ENCODE measurements at places on chromosomes 3 and 15.

DNA sequence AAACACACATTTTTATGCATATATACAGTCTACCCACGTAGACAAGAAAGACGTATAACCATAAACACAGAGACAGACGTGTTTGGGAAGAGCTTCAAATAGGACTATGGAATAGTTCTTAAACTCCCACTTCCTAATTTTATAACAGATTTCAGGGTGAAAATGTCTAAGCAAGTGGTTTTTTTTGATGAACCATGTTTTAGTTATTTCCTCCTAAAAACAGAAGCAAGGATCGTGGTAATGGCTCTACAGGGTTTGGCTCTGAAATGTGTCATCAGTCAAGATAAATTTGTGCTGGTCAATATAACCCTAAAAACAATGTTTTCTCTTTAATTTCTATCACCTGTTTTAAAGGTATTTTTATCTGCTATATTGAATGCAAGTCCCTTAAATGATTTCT, 58.2 kb downstream of the FMN1 start:
- DNase-seq, result no peak

DNA sequence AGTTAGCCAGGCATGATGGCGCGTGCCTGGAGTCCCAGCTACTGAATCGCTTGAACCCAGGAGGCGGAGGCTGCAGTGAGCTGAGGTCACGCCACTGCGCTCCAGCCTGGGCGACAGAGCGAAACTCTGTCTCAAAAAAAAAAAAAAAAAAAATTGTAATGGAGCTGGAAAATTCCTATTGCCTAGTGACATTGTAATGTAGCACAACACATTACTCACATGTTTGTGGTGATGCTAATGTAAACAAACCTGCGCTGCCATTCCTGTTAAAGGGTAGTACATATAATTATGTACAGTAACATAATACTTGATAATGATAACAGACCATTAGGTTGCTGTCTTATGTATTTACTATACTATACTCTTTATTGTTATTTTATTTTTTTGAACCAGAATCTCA, 39.1 kb downstream of the KNL1 start:
- DNase-seq, result no peak

DNA sequence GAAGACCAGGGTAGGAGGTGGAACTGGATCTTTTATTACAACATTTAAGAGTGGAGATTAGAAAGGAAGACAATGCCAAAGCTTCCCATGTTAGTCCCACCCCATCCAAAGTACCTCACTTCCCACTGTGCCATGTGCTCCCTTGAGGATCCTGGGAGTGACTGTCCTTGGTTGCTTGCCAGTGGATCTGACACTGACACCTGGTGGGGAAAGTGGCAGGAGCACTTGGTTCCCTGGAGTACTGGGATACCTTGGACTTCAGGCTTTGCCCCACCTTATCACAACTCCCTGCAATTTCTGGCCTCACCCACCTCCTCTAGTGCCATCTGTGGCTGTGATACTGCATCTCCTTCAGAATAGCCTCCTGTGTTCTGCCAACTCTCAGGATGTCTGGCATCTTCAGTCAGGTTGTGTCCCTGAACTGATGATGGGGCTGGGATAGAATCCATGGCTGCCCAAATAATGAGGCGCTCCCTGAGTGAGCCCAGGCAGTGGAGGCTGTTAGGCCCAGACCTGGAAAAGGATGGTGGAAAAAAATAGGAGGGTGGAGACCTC, 1.3 kb downstream of the ELL3 start:
- peak; percentile 57 for DNase-seq

DNA sequence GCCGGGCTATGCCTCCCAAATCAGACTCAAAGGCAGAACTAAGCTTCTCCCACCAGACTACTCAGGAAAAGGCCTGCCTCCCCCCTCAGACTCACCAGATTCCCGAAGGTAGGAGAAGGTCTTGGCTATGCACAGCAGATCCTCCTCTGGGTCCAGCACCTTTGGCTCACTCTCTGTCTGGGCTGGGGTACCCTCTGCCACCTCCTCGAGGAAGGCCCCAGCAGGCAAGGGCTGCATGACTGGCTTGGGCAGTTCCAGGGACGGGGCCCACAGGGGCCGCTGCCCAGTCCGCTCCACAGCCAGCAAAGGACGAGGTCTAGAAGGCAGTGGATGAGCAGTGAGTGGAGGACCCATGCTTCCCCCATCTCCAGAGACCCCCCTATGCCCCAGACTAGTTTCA, 3.3 kb downstream of the CISH start:
- no peak for DNase-seq

- DNase-seq, result peak; percentile 44
Measured at GRCh38 chr3:53493963-53494791, at the start of gene CACNA1D. Gene CACNA1D, plus strand, starts transcription at chr3:53494611. Its CDS starts 556 bp downstream, at chr3:53495167.

GRCh38 chr3:50089609-50089945, 858 bp downstream of the RBM5 start:
- no peak for DNase-seq

- DNase-seq, result no peak
Measured at GRCh38 chr3:146050691-146051090, 110.3 kb downstream of the PLOD2 start.

DNA sequence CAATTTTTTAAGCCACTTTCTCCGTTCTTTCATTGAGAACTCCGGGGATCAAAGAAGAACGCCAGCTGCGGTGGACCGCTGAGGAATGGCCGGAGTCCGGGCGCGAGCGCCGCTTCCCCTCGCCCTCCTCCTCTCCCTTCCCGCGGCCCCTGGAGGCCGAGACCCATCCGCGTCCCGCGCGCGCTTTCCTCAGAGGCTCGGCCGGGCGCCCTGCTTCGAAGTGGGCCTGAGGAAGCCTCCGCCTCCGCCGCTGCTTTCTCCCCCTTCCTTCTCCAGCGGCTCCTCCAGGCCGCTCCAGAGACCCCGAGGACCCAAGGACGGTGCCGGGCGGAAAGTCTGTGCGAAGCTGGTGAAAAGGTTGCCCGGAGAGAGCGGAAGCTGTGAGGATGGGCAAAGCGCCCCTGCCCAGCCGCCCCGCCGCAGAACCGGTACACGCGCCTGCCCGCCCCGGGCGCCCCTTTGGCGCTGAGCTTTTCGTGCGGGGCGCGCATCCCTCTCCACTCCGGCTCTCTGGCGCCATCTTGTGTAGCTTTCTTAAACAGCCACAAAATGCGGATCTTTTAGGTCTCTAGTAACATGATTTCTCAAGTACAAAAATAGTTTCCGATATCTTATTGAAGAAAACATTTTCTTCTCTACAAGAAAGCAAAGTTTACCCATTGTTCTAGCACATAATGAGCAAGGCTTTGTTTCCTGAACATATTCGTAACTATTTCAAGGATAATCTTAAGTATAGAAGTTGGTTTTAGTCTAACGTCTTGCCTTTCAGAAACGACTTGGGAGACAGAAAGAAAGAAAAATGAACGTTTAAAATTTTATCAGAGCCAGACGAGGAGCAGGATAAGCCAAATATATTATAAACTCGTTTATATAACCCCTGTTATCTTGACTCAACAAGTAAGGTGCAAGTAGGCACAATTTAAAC, 59.2 kb upstream of the FAM174B start:
- DNase-seq, result peak; percentile 66

DNA sequence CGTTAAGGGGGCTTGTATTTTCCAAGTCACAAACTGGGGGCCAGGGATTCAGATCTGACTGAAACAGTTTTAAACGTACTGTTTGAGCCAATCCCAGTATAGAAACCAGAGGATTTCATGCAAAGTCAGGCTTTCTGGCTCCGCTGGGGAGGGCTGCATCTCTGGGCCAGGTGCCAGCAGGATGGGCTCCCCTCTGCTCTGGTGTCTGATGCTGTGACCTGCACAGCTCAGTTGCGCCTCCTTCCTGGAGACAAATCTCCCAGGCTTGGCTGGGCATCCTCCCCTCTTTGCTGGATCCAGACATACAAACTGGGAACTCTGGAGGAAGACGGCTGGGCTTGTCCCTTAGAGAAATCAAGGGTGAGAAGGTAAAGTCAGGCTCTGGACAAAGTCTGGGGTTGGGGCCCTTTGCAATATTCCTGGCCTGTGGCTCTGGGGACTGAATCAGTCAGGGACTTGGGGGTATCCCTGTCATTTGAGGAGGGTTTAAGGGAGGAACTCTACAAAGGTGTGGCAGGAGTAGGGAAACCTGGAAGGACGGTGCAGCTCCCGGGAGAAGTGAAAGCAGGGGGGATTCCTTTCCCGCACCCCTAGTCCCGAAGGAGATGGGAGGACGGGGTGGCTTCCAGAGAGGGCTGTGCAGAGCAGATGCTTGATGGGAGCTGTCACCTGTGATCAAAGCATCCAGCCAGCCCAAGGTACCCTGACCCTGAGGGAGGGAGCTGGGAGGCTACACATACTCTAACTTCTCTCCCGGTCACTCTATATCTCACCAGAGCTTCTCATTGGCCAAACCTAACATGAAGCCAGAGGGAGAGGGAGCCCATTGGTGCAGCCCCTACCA, 114.8 kb upstream of the ATP2B2 start:
- no peak for DNase-seq

- DNase-seq, result no peak
Measured at GRCh38 chr3:30989276-30990030, 95.0 kb upstream of the GADL1 start.

DNA sequence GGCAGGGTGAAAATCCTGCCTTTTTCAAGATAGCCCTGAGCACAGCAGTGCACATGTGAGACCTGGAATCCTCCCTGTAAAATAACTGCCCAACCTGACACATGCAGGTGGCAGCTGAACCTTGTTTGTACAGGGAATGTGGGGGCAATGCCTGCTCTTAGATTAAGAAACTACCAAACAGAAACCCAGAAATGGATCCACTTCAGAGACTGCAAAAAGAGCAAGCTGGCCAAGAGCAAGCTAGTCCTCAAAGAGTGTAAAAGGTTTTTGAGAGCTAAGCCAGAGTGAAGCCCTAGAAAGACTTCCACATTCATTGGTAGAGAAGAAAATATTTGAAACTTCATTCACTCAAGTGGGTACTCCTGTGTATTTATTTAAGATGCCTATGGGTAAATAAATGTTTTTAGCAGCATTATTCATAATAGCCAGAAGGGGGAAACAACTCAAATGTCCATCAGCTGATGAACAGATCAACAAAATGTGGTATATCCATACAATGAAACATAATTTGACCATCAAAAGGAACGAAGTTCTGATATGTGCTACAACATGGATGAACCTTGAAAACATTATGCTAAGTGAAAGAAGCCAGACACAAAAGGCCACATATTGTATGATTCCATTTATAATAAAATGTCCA, 96.0 kb upstream of the TSC22D2 start:
- no peak for DNase-seq

GRCh38 chr3:100927775-100928174, 65.4 kb downstream of the ABI3BP start:
- DNase-seq, result no peak

DNA sequence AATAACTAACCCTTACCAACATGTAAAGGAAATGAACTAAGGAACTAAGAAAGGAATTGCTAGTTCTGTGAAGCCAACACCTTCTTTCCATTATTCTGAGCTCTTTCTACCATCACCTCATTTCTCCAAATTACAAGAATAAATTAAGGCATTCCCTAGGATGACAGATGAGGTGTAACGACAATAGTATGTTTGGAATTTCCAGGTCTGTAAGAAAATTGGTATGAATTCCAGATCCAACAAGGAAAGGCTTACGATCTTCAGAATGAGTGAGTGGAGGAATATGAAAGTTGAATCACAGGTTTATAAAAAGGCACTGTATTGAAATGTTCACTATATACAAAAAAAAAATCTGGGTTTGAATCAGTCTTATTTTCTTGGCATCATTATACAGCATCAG, 4.5 kb upstream of the NANOGP8 start:
- no peak for DNase-seq

GRCh38 chr3:50378024-50378423, 18.7 kb upstream of the TMEM115 start:
- no peak for DNase-seq

DNA sequence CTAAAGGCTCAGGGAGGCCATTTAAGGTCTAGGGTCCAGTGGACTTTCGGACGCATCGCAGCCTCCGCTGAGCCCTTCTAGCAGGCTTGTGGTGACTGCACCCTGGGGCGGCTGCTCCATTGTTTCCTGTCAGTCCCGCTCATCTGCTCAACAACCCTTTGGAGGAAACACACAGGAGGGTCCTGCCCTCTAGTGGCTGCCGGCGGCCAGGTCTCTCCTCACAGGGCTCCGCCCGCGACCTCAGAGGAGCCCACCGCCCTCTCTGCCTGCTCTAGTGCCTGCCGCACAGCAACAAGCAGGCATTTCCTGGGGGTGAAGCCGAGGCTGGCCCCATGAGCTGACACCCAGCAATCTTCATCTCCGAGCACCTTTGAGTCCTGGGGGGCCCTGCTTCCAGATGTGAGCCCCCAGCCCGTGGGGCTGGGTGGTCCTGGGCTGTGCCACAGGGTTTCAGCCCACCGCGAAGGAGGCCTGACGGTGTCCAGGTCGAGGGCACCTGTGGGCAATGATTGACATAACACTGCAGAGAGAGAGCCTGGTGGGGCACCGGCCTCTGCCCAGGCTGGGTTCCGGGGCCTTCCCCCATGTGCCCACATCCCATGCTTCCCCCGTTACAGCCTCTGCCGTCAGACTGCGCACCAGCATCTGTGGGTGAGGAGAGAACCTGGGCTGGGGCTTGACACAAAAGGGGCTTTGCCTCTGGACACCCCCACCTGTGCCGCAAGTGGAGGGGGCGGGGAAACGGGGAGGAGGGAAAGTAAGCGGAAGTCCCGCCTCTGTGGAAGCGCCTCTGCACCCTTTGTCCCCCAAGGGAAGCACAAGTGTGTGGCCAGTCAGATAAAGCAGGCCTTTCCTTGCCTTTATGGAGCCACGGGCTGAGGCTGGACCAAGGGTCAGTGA, 27.0 kb upstream of the SFMBT1 start:
- peak; percentile 69 for DNase-seq

DNA sequence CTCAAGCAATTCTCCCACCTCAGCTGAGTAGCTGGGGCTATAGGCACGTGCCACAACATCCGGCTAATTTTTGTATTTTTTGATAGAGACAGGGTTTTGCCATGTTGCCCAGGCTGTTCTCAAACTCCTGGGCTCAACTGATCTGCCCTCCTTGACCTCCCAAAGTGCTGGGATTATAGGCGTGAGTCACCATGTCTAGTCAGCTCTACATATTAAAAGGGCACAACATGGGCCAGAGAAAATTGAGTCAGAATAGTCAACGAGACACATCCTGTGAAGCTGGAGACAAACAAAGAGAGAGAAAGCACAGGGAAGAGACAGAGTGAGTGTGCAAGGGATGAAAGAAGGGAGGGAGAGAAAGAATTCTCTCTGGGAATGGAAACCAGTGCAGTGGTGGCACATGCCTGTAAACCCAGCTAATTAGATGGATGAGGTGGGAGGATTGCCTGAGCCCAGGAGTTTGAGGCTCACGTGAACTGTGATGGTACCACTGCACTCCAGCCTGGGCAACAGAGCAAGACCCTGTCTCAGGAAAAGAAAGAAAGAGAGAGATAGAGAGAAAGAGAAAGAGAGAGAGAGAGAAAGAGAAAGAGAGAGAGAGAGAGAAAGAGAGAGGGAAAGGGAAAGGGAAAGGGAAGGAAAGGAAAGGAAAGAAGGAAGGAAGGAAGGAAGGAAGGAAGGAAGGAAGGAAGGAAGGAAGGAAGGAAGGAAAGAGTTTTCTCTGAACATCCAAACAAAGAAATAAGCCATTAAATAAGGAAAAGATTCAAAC, 107.2 kb upstream of the SLC25A36 start:
- DNase-seq, result no peak

Data from NCI-H1105 treated with DMSO at 0.1 percent for 48 hours (cell line).